ENCODE measurements at places on chromosomes 13 and 19.
A peak's percentile ranks its signal among the peaks of the same experiment; 100 is the strongest.

DNA sequence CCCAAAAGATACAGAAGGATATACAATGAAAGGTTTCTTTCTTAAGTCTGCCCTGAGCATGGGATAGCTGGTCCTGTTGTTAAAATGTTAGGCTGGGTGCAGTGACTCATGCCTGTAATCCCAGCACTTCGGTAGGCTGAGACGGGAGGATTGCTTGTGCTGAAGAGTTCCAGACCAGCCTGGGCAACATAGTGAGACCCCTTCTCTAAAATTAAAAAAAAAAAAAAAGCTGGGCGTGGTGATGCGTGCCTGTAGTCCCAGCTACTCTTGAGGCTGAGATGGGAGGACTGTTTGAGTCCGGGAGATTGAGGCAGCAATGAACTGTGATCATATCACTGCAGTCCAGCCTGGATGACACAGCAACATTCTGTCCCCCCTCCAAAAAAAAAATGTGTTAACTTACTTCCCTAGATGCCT lies 52.5 kb upstream of the SHKBP1 start:
- no peak for DNase-seq

- peak; percentile 8 for DNase-seq
Measured at GRCh38 chr13:27466513-27466912, 16.1 kb upstream of the MTIF3 start.

GRCh38 chr19:32917616-32917996 lies 48.0 kb upstream of the SLC7A9 start:
- DNase-seq: no peak

- no peak for DNase-seq
Measured at GRCh38 chr13:71456136-71456535, 410.9 kb downstream of the DACH1 start.

- no peak for DNase-seq
Measured at GRCh38 chr13:113970810-113971470, 2.9 kb downstream of the C13orf46 start.

DNA sequence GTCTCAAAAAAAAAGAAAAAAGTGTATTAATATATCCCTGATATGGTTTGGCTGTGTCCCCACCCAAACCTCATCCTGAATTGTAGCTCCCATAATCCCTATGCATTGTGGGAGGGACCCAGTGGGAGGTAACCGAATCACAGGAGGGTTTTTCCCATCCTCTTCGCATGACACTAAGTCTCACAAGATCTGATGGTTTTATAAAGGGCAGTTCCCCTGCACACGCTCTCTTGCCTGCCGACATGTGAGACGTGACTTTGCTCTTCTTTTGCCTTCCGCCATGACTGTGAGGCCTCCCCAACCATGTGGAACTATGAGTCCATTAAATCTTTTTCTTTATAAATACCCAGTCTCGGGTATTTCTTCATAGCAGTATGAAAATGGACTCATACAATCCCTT lies 17.7 kb downstream of the STK24 start:
- no peak for DNase-seq

DNA sequence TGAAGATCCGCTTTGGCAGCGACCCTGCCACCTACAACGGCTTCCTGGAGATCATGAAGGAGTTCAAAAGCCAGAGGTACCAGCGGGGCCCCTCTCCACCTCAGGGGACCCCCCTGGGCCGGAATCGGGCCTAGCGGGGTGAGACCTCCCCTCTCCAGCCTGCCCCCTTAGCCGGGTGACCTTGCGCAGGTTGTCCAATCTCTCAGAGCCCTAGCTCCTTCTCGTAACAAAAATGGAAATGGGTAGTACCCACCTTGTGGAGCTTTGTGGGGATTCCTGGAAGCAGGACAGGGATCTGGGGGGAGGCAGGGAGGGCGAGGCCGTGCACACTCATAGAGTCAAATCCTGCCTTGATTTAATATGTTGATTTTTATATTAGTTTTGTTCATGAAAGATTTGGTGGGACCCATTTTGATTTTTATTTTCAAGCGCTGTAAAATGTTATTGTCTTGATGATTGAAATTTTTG lies 658 bp downstream of the SIN3B start:
- DNase-seq: no peak

DNA sequence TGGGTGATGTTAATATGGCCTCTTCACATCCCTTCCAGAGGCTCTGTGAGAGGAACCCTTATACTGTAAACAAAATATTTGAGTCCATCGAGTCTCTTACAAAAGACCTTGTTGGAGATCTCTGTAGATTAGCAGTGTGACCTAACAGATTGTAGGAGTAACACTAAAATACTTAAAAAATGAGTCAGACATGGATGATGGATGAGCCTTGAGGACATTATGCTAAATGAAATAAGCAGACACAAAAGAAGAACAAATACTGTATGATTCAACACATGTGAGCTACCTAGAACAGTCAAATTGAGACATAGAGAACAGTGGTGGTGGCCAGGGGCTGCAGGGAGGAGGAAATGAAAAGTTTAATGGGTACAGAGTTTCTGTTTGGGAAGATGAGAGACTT lies 152.2 kb upstream of the UBL3 start:
- DNase-seq: no peak

GRCh38 chr19:54391589-54392061 lies 23.6 kb upstream of the TTYH1 start:
- DNase-seq: no peak

- no peak for DNase-seq
Measured at GRCh38 chr19:32809754-32810153, 59.8 kb downstream of the SLC7A9 start.

DNA sequence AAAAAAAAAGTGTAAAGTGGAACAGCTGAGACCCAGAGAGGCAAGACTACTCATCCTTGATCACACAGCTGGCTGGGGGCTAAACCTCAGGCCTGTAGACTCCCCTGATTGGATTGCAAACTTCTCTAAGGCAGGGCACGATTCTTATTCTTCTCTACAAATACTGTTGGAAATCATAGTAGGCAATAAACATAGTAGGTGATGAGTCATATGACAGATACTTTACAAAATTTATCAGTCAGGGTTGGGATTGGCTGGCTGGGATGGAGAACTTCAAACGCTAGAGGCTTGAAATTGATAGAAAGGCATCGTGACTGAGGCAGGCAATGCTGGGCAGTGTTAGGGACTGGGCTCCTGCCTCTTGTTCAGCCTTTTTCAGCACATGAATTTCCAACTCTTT lies 5.9 kb upstream of the MATK start:
- DNase-seq: no peak

GRCh38 chr19:3642987-3643673 lies 16.5 kb upstream of the CACTIN start:
- no peak for DNase-seq

- no peak for DNase-seq
Measured at GRCh38 chr19:17379221-17379631, 2.1 kb upstream of the PLVAP start.

GRCh38 chr19:48147597-48148175 lies 22.5 kb downstream of the LIG1 start:
- DNase-seq: no peak

DNA sequence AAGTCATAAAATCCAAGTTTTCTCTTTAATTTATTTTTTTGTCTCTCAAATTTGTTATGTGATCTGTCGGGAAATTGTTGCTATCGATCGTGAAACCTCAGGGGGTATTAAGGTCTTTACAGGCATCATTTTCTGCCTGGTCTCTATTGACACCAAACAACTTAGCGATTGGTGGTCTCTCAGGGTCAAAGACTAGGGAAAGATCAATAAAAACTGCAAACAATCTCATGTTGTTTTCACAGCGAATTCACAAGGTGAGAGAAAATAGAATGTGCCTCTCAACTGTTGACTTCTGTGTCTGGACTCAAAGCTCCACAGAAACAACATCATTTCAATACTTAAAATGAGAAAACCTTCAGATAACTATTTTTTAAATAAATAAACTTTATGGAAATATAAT lies 645.4 kb upstream of the MIR17HG start:
- DNase-seq: no peak

GRCh38 chr13:76672420-76672819 lies 213.8 kb downstream of the KCTD12 start:
- no peak for DNase-seq

- no peak for DNase-seq
Measured at GRCh38 chr19:35293363-35293739, 1.4 kb downstream of the MAG start.

GRCh38 chr13:102875256-102875655 lies 29.4 kb downstream of the ERCC5 start:
- no peak for DNase-seq

- DNase-seq: no peak
Measured at GRCh38 chr19:33413868-33414666, 40.6 kb downstream of the CEBPG start.

DNA sequence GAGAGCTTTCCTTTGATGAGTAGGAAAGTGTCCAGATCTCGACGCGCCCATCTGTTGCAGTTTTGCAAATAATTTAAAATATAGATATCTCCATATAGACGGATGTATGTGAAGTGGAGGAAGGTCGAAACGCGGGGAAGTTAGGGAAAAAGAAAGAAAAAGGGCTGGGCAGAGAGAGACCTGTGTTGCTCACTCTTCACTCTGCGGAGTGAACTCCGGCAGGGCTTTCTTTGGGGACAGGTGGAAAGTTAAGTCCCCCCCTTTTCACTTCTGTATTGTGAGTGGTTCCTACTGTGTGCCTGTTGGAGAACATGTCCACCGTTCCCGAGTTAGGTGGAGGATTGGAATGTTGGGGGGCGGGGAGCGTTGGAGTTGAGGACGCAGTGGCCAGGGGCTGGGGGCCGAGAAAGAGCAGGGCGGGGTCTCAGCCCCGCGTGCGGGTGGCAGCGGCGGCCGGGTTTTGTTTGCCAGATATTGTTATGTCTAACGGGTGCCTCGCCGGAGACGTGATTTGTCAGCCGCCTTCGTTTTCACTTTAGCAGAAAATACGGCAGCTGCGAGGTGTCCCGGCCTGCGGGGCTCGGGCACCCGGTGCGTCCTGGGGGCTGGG lies 145.1 kb upstream of the ZNF536 start:
- no peak for DNase-seq

DNA sequence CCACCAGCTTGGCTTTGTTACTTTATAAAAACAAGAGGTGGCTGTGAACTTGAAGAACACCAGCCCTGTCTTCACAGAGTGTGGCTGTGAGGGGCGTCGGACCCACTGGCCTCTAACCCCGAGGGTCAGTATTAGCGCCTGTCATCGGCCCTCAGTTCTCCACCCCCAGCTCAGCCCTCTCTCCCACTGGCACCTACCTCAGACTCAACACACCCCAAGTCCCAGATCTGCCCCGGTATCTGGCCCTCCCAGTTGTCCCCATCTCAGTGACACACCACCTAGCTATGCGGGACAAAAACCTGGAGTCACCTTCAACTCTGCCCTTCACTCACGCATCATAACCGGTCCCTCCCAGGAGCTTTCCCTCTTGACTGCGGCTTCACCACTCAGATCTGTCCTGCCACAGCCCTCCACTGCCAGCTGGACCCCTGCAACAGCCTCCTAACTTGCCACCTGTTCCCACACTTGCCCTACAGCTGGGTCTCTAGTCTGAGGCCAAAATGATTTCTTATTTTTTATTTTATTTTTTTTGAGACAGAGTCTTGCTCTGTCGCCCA lies 45.4 kb downstream of the PEPD start:
- DNase-seq: no peak

- no peak for DNase-seq
Measured at GRCh38 chr13:50951366-50951765, 41.8 kb downstream of the RNASEH2B start.

DNA sequence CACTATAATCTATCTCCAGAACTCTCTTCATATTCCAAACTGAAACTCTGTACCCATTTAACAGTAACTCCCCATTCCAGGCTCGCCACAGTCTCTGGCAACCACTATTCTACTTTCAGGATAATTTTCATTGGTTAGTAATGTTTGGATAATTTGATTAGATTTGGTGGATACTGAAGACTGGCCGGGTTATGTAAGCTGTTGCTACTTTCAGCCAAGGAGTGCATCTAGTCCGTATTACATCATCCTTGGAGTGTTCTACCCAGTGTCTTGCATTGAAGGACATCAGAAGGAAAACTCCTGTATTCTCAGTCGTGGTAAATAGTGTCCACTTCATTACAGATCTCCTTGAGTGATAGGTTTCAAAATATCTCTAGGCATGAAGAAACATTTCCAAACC lies 60.5 kb downstream of the PCCA start:
- DNase-seq: no peak

DNA sequence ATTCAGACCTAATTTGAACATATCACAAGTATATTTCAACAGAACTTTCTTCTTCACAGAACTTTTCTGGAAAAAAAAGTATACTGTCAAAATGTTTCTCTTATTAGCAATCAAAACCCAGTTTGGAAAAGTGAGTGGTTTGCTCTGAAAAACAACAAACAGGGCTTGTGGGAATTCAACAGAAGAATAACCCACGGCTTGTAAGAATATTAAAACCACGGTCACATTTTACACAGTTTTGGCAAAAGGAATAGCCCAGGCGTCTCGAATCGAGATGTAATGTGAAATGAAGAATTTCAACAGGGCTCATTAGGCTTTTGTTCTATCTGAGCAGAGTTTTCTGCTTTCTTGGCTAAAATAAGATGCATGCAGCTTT lies 70.7 kb downstream of the COL4A2 start:
- no peak for DNase-seq

DNA sequence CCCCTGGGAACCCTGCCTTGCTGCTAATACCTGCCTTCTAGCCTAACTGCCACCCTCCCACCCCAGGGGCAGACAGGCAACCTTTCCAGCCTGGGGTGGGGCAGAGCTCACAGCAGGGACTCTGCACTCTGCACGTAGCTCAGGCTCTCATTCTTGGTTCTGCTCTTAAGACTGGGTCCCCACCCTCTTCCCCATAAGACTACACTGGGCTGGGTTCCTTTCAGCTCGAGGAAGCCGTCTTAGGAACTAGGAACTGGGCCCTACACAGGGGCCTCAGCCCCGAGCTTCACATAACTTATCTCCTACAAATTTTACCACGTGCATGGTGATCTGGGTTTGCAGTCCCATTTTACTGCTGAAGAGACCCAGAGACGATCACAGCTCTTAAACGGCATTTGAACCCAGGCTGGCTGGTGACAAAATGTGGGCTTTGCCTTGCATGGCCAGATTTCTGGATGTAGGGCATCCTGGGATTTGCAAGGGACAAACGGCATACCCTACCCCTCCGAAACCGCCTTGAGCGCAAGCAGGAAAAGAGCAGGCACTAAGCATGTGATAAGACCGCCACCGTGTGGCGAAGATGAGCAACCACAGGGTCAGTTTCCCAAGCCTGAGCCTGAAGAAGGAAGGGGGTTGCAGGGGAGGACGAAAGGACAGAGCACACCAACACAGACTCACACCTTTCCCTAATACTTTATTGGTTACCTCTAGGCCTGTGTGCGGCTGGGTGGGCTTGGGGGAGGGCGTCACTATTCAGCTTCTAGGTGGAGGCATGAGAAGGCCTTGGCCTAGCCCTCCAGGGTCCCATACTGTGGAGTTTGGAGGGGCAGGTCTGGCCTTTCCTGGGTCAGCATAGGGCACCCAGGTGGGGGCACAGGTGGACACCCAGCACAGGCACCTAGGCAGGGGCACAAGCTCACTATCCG lies 5.1 kb downstream of the JUNB start:
- DNase-seq: peak; percentile 64

DNA sequence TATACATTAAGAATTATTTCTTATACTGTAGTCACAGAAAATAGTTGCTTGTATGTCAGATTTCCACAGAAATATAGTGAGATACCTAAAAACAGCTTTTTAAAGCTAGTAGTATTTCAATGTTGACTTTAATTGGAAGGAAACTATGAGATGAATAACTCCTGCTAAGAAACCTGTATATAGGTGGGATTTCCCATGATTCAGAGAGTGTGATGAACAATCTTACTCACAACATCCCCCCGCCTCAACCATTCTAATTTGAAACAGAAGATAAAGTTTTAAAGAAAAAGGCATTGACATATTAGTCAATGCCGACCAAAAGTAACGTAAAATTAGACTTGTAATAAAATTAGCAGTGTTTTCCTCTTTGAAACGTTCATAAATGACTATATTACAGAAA lies 1.4 kb upstream of the MIR17HG start:
- no peak for DNase-seq

All from cerebellar nuclear complex (tissue), 1 donor.